ENCODE measurements at places on chromosomes 11 and 22.

DNA sequence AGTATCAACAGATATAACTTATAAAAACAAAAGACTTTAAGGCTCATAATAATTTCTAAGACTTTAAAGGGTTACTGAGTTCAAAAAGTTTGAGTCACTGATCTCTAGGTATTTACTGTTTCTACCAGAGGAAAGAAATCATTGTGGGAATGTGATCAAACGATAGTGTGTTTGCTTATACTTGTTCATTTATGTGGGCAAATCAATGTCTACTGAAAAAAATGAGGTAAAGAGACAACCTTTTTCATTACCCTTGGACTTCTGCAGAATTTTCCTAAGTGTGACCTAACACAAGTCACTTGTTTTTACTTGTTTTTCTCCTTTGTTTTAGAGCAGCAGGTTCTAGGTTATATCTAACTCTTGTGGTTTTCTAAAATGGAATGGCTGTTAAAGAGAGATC is 65.4 kb downstream of the PRR5L start:
- DNase-seq: no peak

DNA sequence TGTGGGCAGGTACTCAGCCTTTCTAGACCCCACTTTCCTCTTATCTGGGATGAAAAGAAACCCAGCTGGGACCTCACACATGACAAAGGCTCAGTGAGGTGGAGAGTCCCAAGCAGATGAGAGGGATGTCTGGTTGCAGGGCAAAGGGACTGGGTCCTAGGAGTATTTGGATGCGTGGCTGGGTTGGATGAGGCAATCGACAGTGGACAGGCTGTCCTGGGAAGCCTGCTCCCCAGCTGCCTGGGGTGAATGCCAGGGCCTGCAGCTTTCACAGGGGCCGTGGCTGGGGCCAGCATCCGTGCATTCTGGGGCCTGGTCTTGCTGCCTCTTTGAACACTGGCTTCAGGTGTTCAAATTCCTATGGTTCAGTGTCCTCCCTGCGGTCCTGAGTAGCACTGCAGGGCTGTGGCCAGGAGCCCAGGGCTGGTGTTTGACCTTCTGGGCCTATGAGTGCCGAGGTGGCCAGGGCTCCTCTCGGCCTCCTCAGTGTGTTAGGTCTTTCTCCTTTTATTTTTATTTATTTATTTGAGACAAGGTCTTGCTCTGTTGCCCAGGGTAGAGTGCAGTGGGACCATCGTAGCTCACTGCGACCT is 65.3 kb downstream of the MCM5 start:
- DNase-seq: no peak

- DNase-seq: no peak
Measured at GRCh38 chr11:123034597-123034996, 27.3 kb downstream of the HSPA8 start.

DNA sequence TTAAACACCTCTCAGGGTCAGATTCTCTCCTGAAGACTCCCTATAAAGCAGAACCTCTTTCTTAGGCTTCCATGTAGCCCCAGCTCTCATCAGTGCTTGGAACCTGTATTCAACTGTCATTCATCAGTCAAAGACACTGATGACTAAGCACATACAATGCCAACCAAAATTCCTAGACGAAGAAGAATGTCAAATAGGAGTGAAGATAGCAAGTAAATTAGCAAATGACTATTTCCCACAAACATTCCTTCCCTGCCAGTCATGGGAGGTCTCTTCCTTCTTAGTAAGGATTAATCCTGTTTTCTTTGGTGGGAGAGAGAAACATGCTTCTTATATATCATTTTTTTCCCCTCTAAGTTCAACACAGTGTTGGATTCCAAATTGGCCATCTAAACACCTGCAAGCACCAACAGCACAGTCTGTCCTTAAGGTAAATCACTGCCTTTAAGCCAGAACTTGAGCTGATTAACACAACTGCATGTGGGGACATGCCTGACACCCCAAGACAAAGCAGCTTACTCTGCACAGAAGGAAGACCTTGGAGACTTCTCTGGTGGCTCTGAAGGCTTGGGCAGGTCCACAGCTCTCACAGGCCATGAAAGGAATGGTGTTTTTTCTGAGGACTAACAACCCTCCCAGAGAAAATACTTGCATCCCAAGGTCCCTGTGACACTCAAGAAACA is 47.5 kb upstream of the ME3 start:
- DNase-seq: no peak

DNA sequence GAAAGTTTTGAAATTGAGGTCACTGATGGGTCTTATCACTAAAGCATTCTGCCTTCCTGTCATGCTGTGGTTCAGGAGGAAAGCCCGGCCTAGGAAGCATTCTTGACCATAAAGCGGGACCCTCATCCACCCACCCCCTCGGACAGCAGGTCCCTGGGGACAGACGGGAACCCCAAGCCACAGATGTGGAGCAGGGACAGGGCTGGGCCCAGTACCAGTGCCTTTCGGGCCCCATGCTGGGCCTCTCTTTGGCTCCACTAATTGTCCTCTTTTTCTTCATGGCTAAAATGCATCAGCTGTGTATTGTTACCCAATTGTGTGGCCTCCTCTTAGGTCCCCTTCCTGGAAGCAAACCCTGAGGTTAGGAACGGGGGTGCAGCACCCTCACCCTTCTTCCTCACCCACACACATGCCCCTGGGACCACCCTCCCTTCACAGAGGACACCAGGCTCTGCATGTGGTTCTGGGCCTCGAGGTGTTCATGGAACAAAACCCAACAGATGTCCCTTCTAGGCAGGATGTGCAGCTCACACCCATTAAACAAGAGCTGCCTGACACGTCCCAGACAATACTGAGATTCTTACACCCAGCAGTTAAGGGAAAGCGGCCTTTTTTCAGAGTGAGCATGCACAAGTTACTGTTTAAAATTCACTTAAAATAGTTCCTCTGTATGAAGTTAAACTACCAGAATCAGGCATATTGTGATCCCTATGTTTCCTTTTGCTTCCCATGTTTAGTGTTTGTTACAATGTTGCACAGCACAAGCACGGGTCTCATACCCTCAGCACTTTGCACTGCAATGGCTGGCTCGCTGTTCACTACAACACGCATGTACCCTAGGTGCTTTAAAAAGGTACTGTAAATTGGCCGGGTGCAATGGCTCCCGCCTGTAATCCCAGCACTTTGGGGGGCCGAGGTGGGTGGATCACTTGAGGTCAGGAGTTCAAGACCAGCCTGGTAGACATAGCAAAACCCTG is 807.6 kb downstream of the BRD1 start:
- no peak for DNase-seq
